NCI-H2107 (cell line): ENCODE measurements at places on chromosomes 7 and 10.

GRCh38 chr10:77305650-77306632 lies 331.7 kb downstream of the KCNMA1 start:
- no peak for DNase-seq

GRCh38 chr10:34168439-34168838 lies 646.7 kb downstream of the PARD3 start:
- no peak for DNase-seq

DNA sequence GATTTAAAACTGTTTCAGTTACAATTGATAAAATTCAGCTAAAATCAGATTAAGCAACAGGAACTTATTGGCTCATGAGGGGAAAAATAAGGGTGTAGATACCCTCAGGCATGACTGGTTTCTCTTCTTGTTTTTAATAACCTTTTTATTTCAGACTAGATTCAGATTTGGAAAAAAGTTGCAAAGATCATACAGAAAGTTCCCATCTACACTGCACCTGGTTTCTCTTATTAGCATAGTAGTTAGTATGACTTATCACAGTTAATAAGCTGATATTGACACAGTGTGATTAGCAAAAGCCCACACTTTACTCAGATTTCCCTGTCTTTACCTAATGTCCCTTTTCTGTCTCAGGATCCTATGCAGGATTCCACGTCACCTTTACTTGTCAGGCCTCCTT lies 53.3 kb downstream of the HTR5A start:
- DNase-seq: no peak

DNA sequence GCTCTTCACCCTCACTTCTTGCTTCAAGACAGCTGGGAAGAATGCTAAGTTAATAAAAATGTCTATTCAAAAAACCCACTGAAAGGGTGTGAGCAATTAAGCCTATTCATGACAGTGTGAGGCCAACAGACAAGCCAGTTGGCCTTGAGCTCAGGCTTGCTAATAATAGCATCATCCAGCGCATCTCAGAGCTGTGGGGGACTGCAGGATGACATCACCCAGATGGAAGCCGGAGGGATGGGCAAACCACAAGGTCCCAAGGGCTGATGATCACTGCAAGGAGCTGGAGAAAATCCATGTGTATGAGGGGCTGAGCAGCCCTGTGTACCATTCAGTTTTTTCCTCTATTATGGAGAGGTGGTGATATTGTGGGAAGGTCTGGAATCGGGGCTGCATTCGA lies 770.4 kb downstream of the TNS3 start:
- no peak for DNase-seq

GRCh38 chr10:27240212-27241009 lies at the start of gene ACBD5:
Gene ACBD5, minus strand, starts transcription at chr10:27240797. Its CDS starts 109 bp downstream, at chr10:27240688.
- peak; percentile 23 for DNase-seq

DNA sequence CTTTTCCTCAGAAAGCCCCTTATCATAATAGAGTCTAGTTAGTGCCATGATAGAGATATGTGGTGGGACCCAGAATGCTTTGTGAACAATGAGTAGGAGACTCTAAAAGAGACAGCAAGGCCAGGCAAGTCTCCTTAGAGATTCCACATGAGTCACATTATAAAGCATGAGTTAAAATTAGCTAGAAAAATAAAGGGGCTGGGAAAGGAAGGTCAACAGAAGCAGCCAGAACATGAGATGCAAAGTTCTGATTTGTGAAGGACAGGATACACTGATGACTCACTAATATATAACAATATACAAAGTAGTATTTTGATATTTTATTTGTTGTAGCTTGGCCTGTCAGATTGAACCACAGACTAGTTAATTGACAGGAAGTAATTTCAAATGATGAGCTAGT lies 25.3 kb upstream of the SNX13 start:
- no peak for DNase-seq
